Stimulated activated CD4-positive, alpha-beta T cell treated with anti-CD3 and anti-CD28 coated beads, Interleukin-2, amount 100 ng/mL, for 48 hours (primary cell): ENCODE measurements at places on chromosomes 6 and 20.

DNA sequence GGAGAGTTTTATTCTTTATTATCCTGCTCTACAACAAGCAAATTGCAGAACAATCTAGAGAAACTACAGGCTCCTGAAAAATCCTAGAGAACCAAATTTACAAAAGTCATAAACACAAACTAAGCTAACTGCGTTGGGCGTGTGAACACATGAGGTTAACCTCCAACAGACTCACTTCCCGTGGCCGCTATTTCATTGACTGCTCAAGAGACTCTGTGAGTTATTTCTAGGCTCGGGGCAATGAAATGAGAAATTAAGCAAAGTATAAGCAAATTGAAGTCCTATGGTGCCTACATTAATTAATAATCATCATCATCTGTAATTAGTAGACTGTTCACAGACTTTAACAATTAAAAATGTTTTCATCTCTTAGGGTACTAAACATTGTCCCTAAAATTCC, 100.0 kb downstream of the MBOAT1 start:
- no peak for DNase-seq

- no peak for DNase-seq
These were observed 28.3 kb downstream of the RIN2 start for GRCh38 chr20:19786311-19786710.

DNA sequence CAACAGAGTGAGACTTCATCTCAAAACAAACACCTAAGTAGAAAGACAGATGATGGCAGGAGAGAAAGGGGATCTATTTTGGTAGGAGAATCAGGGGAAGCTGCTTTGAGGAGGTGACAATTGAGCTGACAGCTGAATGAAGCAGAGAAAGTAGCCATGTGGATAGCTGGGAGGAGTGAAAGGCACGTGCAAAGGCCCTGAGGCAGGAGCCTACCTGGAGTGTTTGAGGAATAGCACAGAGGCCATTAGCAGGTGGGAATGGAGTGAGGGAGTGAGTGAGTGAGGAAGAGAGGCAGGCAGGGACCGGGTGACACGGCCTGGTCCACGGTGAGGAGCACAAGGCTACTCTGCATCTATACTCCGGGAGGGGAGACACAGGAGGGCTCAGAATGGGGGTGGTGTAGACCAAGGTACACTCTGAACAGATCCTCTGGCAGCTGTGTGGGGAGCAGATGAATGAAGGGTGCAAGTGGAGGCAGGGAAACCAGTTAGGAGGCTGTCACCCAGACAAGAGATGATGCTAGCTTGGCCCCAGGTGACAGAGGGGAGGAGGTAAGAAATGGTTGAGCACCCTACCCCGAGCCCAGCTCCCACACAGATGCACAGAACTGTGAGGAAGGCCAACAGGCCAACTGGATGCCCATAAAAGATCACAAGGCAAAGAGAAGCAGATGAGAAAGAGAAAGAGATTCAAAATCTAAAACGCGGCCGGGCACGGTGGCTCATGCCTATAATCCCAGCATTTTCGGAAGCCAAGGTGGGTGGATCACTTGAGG, 43.6 kb downstream of the NFATC2 start:
- DNase-seq, result no peak

GRCh38 chr20:13325033-13325432, 104.0 kb downstream of the ISM1 start:
- no peak for DNase-seq

DNA sequence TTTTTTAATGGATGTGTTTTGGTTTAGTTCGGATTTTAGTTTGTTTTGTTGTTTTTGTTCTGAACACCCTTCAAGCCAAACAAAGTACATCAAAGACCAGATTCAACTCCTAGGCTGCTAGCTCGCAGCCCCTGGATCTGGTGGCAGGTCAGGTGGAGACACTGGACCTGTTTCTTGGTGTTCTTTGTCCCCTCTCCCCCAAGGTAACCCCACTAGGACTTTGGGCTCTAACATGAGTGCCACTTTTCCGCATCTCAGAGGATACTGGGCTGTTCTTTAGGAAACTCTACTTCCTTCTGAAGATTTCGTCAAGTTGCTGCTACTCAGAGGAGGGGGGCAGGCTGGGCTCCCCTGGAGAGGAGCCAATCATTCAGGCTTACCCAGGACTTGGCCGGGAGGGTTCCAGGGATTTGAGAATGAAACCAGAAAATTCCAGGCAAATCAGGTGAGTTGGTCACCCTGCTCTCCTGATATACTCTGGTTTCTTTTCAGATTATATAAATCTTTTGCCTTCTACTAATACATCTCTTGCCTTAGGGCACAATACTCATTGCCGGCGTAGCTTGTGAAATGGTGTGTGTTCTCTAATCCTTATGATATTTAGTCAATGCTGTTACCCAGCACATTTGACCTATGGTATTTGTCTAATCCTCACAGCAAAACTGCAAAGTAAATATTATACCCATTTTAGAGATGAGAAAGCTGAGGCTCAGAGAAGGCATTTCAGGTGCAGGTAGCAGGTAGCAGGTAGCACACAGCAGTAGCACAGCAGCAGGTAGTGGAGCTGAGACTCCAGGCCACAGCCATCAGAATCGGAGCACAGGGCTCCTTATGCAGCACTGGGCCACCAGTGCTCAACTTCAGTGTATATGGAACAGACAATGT, 291.6 kb downstream of the TSHZ2 start:
- no peak for DNase-seq

DNA sequence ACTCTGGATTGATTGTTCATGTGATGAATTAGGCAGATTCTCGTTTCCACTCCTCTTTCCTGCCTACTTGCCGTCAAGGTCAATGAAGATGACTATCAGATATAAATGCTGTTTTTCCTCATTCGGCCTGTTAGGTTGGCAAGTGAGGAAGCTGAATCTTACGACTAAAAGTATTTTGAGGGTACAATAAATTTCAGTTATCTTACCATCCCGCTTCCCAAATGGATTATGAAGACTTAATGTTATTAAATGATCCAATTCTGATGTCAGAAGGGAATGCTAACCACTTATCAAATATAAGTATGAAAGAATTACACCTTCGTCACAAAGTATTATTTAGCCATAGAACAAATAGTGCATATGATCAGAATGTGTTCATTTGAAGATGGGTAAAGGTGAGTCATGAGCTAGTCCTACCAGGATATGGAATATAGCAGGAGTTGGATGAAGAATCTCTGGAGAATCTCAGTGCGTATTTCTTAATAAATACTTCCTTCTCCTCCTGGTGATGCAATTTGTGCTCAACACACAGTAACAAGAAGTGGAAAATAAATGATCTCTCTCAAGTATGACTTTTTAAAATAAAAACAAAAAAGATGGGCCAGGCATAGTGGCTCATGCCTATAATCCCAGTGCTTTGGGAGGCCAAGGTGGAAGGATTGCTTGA, 4.6 kb downstream of the GPLD1 start:
- DNase-seq, result no peak

DNA sequence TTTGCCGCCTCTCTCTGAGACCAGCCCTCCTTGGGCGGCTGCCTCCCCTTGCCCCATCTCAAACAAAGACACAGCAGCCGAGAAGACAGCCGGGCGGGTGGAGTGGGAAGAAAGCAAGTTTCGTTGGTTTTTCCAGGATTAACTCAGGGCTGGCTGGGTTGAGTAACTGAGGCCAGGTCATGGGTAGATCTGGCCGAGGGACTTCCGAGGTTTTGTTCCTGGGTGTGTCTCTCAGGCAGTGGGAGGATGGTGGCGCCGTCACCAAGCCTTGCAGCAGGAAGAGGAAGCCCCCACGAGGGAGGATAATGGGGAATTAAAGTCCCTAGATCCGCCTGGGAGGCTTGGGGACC, 167.2 kb downstream of the TTLL2 start:
- no peak for DNase-seq
